ACHN (cell line): ENCODE measurements at places on chromosomes 2 and 18.

DNA sequence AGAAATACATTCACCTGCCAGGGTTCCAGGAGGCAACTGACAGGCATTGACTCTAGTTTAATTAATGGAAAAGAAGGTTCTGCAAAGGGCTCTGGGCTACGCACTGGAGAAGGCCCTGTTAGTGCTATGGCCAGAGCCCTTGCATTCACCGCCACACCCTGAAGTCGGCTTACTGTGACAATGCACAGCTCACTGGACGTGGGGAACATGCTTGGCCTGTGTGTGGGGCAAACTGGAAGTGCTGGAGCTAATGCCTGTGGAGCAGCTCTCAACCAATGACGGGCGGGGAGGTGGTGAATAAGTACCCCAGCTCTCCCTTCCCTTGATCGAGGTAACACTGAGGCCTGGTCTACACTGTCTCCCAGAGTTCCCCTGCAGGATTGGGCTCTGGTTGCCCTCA, 209.8 kb downstream of the HAUS1 start:
- no peak for DNase-seq

DNA sequence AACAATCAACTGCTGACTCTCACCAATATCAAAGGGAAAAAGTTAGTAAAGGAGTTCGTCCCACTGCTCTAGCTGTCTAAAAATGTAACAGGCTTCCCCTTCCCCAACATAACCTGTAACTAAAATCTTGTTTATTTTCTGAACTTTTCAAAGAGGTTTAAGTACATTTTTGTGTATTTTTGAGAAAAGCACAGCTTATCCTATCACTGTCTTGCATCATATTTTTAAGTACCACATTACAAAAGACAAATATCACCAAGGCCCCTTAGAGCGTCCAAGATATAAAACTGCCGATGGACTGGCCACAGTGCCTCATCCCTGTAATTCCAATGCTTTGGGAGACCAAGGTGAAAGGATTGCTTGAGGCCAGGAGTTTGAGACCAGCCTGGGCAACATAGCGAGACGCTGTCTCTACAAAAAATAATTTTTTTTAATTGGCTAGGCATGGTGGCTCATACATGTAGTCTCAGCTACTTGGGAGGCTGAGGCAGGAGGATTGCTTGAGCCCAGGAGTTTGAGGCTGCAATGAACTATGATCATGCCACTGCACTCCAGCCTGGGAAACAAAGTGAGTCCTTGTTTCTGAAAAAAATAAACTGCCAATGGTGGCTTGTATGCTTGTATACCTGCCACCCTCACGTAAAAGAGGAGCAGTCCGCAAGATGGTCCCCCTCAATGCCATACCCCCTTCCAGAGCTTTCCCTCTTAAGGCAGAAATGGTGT, 21.2 kb upstream of the LAPTM4A start:
- no peak for DNase-seq

DNA sequence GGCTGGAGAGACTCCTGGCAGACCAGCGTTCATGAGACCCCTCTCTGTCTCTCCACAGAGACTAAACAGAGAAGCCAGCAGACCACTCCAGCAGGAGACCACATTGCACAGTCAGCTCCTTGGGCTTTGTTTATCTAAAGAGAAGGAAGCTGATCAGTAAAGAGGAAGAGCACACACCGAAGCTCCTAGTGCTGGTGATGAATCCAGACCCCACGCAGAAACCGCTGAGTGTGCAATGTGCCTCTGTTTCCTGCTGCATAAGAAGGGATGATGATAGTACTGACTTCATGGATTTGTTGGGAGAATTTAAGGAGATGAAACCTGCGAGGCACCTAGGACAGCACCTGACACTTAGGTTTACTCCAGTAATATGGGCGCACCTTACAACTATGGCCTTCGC, 544.1 kb upstream of the ID2 start:
- DNase-seq: no peak

DNA sequence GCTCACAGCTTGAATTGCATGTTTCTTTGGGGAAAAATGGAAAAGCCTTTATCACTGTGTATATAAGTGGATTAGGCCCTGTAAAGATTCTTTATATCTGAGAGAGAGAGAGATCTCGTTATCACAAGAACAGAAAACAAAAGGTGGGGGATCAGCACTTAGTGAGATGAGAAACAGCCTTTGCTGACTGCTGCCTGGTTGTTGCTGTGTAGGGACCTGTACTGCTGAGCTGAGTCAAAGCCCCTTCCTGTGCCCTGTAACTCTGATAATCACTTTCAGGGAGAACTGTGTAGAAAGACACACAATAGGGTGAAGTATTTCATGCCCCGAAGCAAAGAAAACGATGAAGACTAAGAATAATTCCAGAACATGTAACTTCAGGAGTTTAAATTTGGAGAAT, 30.6 kb upstream of the FAM237A start:
- no peak for DNase-seq

DNA sequence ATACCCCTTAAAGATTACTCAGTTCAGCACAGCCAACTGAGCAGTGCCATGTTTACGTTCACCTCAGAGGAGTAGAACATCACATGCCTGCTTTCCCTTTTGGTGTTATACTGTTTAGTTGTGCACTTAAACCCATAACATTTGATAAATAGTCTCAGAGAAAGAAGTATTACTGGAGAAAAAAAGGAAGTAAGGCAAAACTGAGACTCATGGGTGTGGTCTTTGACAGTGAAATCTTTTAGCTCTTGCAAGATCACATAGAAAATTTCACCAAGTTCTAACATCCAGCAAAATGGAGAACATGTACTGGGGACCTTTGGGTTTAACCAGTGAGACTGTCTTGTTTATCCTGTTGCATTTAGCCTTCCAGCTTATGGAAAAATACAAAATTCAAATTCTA, 5.6 kb downstream of the TANK start:
- no peak for DNase-seq
